ENCODE measurements at places on chromosomes 2 and 18.

- H3K4me1 ChIP-seq = peaks cover 3% of the 10 kb centered on the region
- H3K27me3 ChIP-seq = peaks cover 4% of the 10 kb centered on the region
- H3K27ac ChIP-seq = no peak overlapping the region
- no peak for DNase-seq
- no peak overlapping the region for H3K4me3 ChIP-seq
Measured at GRCh38 chr2:191045141-191045540, 31.2 kb upstream of the STAT1 start.

- no peaks in the 10 kb centered on the region for H3K36me3 ChIP-seq
- H3K27me3 ChIP-seq = no peaks in the 10 kb centered on the region
- H3K4me3 ChIP-seq = no peak overlapping the region
- no peak overlapping the region for H3K27ac ChIP-seq
Measured at GRCh38 chr2:5035057-5035488, 657.1 kb upstream of the SOX11 start.

- DNase-seq = no peak
- H3K27ac ChIP-seq = no peak overlapping the region
- H3K4me3 ChIP-seq = no peak overlapping the region
- no peaks in the 10 kb centered on the region for H3K36me3 ChIP-seq
Measured at GRCh38 chr2:67977464-67977863, 85.3 kb downstream of the C1D start.

- no peak overlapping the region for H3K27ac ChIP-seq
- no peaks in the 10 kb centered on the region for H3K4me1 ChIP-seq
- DNase-seq = no peak
- no peak overlapping the region for H3K4me3 ChIP-seq
Measured at GRCh38 chr2:184923751-184924150, 325.4 kb downstream of the ZNF804A start.

DNA sequence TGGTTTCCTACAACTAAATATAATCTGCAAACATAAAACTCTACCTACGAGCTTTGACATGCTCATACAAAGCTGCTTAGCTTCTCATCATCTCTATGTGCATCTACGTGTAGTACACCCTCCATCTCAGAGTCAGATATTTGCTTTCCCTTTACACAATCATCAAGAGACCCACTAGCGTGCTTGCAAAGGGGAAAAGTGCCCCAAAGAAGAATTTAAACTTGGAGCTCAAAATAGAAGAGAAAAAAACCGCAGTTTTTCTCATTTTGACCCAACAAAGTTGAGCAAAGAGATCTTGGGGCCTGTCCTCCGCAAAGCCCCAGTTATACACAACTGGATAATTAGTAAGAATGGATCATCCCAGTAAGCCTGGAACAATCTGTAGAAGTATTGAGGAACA is 104.1 kb downstream of the PAX3 start:
- no peak for DNase-seq
- peaks cover 5% of the 10 kb centered on the region for H3K27me3 ChIP-seq
- no peak overlapping the region for H3K4me3 ChIP-seq
- H3K27ac ChIP-seq = no peak overlapping the region
- H3K36me3 ChIP-seq = no peaks in the 10 kb centered on the region
- no peaks in the 10 kb centered on the region for H3K4me1 ChIP-seq

DNA sequence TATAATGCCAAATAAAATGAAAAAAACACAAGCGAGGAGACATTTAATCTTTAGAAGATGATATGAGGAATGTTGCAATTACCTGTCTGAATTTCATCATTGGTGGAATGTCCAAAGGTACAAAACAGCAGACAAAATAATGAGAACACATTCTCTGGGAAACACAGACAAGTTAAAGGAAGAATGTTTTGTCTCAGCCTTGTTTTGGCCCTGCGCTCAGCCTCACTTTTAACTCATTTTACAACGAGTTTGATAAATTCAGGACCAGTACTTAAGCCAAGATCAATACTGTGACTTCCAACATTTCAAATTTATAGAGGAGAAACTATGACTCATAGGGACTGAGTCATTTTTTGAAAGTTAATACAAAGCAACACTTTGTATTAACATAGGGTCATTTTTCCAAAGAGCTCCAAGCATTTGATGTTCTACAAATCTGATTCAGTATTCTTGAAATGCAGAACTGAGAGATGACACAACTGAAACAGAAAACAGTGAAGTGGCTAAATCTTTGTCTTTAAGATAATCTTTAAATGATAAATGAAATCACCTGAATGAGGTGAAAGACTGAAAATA is 833.2 kb upstream of the CHAC2 start:
- no peak overlapping the region for H3K27ac ChIP-seq
- no peaks in the 10 kb centered on the region for H3K27me3 ChIP-seq
- no peak overlapping the region for H3K4me3 ChIP-seq
- no peaks in the 10 kb centered on the region for H3K36me3 ChIP-seq
- H3K4me1 ChIP-seq = no peaks in the 10 kb centered on the region

- H3K27me3 ChIP-seq = peaks cover 20% of the 10 kb centered on the region
- no peak overlapping the region for H3K27ac ChIP-seq
- H3K36me3 ChIP-seq = peaks cover 2% of the 10 kb centered on the region
Measured at GRCh38 chr2:118177884-118178283, 89.6 kb downstream of the INSIG2 start.

DNA sequence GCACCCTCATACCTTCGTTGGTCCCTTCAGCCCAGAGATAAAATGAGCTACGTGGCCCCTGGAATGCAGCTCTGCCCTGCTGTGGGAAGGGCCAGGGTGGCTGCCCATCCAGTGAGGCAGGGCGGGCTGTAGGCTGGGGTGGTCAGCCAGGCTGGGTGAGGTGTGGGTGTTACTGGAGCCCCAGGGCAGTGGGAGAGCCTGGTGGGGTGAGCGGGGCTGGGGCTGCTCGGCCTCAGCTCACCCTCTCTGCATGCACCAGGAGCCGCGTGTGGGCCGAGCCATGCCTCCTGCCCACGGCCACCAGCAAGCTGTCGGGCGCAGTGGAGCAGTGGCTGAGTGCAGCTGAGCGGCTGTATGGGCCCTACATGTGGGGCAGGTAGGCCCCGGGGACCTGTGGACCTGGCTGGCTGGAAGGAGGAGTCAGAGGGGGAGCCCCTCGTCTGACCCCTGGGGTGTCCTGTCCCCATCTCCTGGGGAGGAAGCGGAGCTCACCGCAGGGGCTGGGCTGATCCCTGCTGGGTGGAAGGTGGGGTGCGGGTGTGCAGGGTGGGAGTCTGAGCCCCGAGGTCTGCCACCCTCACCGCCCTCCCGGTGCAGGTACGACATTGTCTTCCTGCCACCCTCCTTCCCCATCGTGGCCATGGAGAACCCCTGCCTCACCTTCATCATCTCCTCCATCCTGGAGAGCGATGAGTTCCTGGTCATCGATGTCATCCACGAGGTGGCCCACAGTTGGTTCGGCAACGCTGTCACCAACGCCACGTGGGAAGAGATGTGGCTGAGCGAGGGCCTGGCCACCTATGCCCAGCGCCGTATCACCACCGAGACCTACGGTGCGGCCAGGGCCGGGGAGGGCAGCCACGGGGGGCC is 5.5 kb downstream of the RNPEPL1 start:
- peaks cover 15% of the 10 kb centered on the region for H3K36me3 ChIP-seq
- no peaks in the 10 kb centered on the region for H3K27me3 ChIP-seq
- H3K27ac ChIP-seq = no peak overlapping the region
- H3K4me1 ChIP-seq = peaks cover 19% of the 10 kb centered on the region

GRCh38 chr18:72847771-72848170 is 20.0 kb downstream of the NETO1 start:
- H3K4me3 ChIP-seq = no peak overlapping the region
- DNase-seq = no peak
- H3K4me1 ChIP-seq = no peaks in the 10 kb centered on the region
- peaks cover 2% of the 10 kb centered on the region for H3K36me3 ChIP-seq

DNA sequence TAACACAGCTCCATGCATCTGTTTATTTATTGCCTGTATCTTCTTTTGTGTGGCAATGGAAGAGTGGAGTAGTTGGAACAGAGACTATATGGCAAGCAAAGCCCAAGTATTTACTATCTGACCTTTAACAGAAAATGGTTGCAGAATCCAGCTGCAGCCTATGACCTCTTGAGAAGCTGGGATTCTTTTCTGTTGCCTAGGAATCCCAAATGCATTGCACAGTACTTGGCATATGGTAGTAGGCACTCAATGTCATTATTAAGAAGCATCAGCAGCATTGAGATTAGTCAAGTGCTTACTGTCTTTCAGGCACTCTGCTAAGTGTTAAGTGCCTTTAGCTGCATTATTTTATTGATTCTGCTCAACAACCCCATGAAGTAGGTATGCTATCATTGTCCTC is 331.6 kb downstream of the CCDC85A start:
- H3K36me3 ChIP-seq = no peaks in the 10 kb centered on the region
- H3K4me1 ChIP-seq = no peaks in the 10 kb centered on the region
- no peak overlapping the region for H3K4me3 ChIP-seq
- H3K27me3 ChIP-seq = no peaks in the 10 kb centered on the region
- DNase-seq = no peak

DNA sequence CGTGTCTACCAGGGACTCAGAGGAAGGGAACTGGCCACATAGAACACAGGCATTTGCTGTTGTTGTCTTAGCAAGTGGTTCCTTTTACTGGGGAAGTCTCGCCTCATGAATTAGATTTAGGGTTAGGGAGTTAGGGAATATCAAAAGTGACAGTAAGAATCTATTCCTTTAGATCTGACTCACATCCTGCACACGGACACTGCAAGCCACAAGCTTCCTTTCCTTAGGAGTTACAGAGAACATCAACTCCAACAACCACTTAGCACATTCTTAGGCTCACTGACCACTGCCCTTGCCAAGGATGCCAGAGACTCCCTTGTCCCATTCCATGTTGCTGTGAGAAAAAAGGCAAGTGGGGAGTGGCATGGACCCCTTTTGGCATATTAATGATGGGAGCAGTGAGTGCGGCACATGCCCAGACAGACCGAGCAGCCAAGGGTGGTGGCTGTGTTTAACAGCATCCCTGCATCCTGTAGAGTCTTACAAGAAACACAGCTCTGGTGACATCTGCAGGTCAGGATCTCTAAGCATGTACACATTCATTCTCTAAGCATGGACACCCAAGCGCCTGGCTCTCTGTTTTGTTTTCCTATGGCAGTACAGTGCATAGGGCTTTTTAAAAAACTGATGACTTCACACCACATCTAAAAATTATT is 745.6 kb upstream of the RAB6C start:
- DNase-seq = no peak
- no peak overlapping the region for H3K4me3 ChIP-seq
- H3K36me3 ChIP-seq = no peaks in the 10 kb centered on the region

DNA sequence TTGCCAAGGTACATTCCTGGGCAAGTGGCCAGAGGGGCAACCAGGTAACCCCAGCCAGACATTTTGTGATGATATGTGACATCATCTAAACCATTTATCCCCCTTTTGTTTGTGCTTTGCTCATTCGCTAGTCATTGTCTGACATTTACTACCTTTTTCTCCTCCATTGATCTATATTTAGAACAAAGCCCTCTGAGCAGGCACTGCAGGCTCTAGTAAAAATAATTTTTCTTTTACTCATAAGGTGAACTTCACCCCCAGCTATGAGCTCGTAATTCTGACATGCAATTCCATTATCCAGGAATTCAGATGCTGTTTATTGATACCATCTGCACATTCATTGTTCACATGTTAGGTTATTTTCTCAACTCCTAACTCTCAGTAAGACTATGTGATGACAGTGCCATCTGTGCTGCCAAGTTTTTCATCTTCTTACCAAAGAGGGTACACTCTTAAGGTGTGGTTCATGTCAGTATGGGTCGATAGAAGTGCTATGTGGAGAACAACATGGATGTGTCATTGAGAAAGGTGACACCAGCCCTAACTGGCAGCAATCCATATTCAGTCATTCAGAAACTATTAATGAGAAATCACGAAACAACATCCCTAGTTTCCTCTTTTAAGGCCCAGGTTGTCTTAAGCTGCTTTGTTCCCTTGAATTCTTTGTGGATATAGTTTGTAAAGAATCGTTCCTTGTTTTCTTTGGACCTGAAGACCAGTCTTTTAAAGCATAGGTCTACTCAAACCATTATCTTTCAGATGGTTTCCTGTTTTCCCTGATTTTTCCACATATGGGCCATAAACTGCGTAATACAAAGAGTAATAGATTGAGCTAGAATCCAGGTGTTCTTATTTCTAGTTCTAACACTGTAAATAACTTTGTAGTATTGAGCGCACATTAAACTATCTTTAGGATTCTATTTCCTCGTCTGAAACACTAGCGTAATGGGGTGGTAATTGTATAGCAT is 978.1 kb upstream of the CDH2 start:
- no peaks in the 10 kb centered on the region for H3K27me3 ChIP-seq
- H3K4me3 ChIP-seq = no peak overlapping the region
- H3K36me3 ChIP-seq = no peaks in the 10 kb centered on the region
- no peak for DNase-seq
- H3K27ac ChIP-seq = no peak overlapping the region
- no peaks in the 10 kb centered on the region for H3K4me1 ChIP-seq

DNA sequence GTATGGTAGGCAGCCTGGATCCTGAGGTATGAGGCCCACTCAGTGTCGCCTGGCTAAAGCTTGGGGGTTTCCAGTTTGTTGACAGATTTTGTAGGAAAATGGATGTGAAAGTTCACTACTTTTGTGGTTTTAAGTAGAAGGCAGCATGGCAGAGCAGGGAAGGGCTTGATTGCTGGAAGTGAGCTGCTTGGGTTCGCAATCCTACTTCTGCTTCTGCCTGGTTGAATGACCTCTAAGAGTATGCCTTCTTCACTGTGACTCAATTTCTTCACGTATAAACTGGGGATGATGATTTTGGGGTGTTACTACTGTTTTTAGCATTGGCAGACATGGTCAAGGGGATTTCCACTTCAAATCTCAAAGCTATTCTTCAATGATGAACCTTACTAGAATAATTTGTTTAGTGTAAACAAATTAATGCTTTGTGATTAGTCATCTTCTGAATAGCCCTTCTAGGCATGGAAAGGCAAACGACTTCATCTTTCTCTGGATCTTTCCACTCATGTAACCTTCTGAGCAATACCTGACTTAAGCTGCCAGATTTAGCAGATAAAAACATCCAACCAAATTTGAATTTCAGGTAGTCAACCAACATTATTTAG is 13.2 kb downstream of the BMP10 start:
- no peaks in the 10 kb centered on the region for H3K27me3 ChIP-seq
- peak overlapping the region; percentile 60 for H3K27ac ChIP-seq
- no peaks in the 10 kb centered on the region for H3K36me3 ChIP-seq
- no peak overlapping the region for H3K4me3 ChIP-seq

DNA sequence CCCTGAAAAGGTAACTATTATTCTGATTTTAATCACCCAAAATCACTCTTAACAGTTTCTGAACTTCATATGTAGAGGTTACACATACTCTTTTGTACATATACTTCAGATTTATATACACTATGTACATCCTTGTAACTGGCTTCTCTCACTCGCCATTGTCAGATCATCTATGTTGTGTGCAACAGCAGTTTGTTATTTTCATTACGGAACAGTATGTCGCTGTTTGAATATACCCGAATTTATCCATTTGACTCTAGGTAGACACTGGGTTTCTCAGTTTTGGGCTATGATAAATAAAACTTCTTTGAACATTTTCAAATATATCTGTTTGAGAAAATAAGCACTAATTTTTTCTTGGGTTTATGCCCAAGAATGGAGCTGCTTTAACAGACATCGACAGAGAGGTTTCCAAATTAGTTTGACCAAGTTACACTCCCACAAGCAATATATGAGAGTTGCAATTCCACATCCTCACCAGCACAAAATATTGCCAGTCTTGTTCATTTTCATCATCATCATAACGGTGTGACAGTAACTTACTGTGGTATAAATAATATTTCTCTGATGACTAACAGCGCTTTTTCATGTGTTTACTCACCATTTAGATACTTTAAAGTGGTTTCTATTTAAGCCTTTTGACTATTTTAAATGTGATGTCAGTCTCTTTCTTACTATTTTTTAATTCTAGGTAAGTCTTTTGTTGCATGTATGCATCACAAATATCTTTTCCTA is 80.9 kb downstream of the SMC6 start:
- H3K36me3 ChIP-seq = peaks cover 35% of the 10 kb centered on the region
- no peak for DNase-seq

Measured in memory B cell (primary cell).